ENCODE measurements at places on chromosomes 5 and 9.

GRCh38 chr5:38866362-38867031, 20.7 kb downstream of the OSMR start:
- no peak for DNase-seq

GRCh38 chr9:112836394-112836793, 54.3 kb downstream of the SLC46A2 start:
- DNase-seq = no peak

DNA sequence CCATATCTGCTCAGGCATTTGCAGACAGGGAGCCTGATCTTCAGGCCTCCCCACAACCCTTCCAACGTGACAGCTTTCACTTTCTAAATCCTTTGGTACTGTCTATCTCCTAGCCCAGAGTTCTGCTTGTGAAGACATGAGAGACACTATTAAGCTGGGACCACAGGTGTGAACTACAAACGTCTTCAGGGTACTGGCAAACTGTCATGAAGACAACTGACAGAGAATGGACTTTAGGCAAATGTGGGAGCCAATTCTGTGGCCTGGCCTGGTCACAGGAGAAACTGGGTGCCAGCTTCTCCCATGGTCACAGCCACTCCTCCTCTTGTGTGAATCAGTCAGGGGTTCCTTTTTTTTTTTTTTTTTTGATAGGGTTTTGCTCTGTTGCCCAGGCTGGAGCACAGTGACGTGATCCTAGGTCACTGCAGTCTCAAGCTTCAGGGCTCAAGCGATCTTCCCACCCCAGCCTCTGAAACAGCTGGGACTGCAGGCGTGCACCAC, 10.4 kb downstream of the TRIM14 start:
- no peak for DNase-seq

DNA sequence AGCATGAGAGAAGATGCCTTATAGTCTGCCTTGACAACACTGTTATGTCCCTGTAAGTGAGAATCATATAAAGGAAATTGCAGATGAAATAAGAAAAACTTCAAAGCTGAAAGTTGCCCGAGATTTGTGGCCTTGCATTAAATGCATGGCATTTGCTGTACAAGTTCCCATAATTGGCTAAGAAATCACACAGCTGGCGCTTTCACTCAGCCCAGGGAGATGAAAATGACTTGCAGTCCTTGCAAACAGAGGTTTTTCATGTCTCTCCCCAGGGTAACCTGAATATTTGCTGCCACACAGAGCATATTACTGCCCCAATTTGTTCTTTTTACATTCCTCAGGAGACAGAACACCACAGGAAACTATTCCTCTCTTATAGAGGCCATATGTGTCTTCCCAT, 174.8 kb downstream of the FAM114A2 start:
- no peak for DNase-seq

DNA sequence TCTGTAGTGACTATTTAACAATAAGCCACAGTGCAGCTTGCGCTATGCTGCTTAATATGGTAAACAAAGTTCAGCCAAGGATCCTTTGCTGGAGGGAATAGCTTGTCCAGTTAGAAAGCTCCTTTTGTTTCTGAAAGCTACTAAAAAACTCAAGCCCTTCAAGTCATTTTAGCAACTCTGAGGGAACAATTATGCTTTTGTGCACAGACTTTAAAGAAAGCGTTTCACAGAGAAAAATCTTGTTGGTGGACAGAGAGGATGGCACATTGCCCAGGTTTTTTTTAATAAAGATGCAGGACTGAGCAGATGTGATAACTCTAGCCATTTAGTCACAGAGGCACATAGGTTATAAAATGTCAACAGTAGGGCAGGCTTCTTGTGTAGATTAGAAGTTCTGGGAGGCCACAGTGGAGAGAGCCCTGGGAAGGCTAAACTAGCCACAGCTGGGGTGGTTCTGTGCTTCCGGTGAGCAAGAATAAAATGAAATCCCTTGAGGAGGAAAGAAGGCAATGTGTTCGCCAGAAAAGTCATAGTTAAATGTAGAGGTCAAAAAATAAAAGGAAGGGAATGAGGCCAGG, 63.4 kb downstream of the ALDH7A1 start:
- DNase-seq = no peak

GRCh38 chr5:173573126-173573960, 43.1 kb downstream of the BOD1 start:
- DNase-seq = no peak
